Stimulated activated CD8-positive, alpha-beta memory T cell treated with anti-CD3 and anti-CD28 coated beads, Interleukin-15, amount 100 ng/mL, for 4 hours (primary cell): ENCODE measurements at places on chromosomes 7 and 10.

DNA sequence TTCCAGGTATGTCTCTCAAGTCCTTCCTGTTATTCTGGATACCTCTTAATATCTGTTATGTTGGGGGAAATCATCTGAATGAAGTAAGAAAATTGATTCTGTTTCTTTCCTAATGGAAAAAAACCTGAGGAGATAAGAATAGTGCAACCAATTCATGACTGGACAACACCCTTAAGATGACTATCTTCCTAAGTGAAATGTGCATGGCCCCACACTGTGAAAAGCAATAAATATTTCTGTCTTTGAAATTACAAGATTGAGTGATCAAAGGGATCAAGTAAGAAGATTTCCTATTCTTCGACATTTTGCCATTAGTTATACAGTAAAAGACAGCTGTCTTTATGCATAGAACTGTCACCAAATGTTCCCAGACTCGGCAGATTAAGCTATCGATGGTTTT, 73.9 kb downstream of the CHCHD3 start:
- DNase-seq = no peak

DNA sequence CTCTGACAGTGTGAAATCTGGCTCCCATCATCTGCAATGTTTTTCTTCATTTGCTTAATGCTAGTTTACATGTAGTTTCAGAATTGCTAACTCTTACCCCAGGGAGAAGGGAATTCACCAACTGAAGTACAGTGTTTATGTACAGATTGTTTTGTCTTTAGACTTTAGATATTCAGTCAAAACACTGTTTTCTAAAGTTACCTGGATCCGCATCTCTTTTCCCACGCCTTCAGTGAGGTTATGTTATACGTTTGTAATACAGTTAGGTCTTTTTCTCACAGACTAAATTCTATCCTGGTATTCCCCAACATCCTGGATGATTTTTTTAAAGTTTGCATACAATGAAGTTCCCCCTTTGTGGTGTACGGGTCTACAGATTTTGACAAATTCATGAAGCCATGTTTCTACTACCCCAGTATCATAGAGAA, 3.2 kb upstream of the LYZL1 start:
- DNase-seq = no peak

DNA sequence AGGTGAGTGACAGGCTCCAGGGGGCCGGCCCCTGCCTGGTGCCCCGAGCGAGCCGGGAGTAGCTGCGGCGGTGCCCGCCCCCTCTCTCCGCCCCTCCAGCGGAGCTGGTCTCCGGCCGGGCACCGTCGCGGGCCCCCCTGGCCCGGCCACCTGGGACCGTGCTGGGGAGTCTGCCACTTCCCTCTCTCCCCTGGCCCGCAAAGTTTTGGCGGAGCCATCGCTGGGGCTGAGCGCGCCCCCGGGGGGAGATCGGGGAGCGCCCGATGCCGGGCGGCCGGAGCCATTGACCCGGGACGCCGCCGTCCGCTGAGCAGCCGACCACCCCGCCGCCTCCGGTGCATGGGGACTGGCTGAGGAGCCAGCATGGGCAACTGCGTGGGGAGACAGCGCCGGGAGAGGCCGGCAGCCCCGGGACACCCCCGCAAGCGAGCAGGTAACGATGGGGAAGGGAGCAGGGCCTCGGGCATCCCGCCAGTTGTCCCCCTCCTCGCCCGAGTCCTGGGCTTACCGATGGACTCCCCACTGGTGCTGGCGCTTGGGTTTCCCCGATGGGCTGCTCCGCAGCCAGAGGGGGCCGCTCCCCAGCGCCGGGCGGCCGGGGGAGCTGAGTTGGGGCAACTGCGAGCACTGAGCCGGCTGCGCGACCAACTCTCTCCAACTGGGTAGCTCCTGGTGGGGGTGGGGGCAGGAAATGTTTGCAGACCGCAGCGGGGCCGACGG, at the start of gene UBTD1:
UBTD1 (plus strand) TSS at position 84 of the 720 bp plus-strand sequence; CDS start at position 364, 280 bp downstream.
- DNase-seq = no peak

- DNase-seq = no peak
Measured at GRCh38 chr10:69010151-69010640, 21.6 kb downstream of the KIFBP start.

DNA sequence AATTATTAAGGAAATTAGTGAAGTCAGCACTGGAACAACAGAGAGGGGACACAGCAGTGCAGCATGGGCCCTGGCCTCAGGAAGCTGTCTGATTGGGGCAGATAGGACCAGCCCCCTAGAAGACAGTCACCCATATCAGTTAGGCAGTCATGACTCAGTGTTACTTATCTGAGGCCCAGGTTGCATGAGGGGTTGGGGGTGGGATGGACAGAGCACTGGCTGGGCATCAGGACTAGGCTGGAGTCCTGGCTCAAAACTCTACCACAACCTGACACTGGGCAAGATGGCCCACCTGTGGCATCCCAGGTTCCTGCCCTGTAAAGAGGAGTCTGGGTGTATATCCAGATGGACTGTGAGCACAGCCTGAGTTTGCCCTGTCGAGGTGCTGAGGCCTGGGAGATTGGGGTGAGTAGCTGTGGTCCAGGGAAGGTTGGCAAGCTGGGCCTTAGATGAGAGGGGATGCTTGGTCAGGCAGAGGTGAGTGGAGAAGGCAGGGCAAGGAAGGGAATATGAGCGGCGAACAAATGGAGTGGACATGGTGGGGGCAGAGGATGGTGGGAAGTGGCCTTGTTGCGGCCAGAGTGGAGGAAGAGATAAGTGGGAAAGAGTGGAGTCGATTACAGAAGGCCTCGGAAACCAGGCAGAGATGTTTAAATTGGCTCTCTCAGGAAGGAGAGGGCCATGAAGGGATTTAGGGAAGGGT, 37.5 kb downstream of the HK1 start:
- no peak for DNase-seq

GRCh38 chr10:103892181-103892580, 25.8 kb downstream of the STN1 start:
- no peak for DNase-seq
